GM13977 (cell line): ENCODE measurements at places on chromosomes 3 and 15.

- peak; percentile 80 for DNase-seq
These were observed 575 bp downstream of the TRPM7 start for GRCh38 chr15:50685976-50686468.

DNA sequence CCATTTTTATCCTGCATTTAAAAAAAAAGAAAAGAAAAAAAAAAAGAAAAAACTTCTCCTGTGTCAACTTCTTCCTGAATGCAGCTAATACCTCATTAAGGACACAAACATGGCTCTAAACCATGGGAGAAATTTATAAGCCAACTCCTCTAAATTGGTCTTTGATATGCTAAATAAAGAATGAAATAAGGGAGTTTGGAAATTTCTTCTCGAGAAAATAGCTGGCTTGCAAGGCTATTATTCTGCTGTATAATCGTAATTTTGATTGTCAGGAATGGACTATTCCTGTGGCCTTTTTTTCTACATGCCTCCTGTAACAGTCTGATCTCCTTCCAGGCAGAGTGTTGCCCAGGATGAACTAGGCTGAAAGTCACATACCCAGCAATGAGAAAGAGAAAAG, 20.6 kb downstream of the CTXND1 start:
- DNase-seq: no peak

DNA sequence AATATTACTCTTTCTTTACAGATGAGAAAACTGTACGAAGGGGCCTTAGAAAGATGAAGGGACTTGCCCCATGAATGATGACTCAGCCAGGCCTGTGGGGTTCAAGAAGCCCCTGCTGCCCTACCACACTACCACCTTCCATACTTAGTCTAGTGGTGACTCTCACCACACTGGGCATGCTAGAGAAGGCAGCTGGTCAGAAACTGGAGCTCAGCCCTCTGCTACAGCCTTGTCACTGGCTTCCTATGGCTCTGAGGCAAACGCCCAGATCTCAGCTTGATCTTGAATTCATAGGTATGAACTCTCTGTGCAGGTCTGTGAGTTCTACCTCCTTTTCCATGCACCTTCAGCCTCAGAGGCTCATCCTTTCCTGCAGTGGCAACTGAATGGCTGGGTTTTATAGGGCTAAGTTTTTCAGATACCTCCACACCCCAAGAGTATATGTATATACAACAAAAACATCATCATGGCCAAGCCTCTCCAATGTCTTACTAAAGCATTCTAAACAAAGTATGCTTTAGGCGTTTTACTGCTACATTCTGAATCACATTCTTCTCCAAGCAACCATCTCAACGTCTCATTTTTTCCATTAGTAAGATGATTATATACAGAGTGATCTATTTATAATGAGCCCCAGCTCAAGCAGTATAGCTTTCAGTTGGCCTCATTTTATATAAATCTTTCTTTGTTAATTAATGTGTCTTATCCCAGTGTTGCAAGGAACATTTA, 234.1 kb downstream of the GREM1 start:
- no peak for DNase-seq

DNA sequence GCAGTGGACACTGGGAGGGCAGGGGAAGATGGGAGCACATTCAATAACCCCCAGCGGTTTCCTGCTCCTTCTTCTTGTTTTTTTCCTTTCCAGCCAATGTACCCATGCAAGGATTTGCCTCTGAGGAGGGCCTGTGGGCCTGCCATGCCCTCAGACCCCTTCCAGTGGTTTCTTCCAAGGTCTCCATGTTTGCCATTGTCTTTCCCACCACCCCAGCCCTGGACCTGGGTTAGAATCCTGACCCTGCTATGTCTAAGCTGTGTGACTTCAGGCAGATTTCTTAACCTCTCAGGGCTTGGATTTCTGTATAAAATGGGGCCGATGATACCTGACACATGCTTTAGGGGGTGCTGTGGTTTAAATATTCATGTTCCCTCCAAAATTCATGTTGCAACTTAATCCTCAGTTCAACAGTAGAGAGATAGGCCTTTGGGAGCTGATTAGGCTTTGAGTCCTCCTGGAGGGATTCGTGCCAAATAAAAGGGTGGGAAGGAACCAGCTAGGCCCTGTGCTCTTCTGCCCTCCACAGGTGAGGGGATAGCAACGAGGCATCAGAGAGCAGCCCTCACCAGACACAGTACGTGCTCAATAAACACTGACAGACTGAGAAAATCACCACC, 46.3 kb upstream of the FLNB start:
- peak; percentile 31 for DNase-seq

GRCh38 chr3:25064681-25065080, 363.4 kb upstream of the RARB start:
- DNase-seq: no peak

- no peak for DNase-seq
These were observed 245.3 kb downstream of the MCTP2 start for GRCh38 chr15:94476686-94477085.

DNA sequence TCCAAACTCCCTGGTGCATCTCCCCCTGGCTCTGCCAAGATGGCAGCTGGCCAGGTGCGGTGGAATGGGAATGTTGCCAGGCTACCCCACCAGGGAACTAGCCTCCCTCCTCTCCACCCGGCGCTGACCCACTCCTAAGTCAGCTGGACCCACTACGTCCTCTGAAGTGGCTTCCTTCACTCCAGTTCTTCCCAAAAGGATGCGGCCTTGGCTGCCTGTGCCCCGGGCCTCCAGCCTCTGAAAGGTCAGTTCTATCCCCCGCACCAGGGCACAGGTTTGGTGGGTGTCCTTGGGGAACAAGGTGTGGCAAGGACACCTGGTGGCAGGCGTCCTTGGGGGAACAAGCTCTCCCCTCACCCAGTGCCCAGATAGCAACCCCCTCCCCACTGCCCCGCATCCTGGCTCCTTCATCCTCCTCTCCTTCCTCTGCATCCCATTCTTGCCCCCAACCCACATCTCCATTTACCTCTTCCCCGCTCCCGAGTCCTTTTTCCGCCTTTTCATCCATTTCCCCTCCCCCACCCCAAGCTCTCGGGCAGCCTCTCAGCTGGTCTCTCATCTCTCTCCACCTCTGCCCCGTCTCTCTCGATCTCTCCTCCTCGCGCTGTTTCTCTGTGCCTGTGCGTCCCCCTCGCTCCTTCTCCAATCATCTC, 54.0 kb downstream of the LHFPL4 start:
- no peak for DNase-seq

GRCh38 chr3:50337175-50337861, 3.3 kb downstream of the RASSF1 start:
- peak; percentile 99 for DNase-seq

DNA sequence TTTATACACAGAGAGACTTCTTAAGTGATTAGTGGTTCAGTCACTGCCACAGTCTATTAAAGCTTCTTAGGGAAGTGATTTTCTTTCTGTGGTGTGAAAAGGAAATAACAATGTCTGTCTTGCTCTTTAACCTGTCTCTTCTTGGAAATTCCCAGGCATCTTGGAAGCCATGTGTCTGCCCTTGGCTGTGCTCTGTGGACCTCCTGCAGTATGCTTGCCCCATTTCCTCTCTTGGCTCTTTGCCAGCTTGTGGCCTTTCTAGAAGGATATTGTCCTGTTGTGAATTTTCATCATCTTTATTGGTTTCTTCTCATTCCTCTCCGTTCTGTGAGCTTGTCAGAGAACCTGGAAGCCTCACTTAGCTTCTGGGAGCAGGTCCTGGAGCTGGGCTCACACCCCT, 338.4 kb upstream of the C2CD4B start:
- no peak for DNase-seq

DNA sequence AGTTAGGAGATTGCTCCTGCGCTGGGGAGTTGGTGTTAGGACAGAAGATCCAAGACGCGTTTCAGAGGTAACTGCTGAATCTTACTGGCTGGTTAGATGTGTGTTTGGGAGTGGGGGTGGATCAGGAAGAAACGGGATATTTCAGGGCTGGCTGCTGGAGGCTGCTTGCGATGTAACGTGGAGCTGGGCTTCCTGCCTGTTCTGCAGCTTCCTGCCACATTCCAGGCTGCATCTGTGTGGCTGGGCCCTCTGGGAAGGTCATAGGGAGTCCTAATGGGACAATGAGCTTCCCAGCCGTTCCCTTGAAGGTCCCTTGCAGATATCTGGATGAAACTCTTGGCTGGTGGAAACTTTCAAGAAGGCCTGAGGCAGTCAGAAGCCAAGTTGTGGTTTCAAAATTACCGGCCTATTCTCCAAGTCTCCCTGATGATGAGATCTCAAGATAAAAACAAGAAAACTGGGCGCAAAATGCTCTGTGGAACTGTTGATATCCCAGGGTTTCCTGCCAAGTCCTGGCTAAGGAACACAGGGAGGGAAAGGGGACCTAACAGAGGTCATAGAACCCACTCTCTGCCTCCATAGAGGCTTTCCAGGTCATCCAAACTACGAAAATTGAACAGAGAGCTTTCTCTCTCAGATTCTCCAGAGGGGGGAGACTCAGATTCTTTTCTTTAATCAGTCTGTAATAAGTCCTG, 67.0 kb downstream of the NOX5 start:
- DNase-seq: no peak

DNA sequence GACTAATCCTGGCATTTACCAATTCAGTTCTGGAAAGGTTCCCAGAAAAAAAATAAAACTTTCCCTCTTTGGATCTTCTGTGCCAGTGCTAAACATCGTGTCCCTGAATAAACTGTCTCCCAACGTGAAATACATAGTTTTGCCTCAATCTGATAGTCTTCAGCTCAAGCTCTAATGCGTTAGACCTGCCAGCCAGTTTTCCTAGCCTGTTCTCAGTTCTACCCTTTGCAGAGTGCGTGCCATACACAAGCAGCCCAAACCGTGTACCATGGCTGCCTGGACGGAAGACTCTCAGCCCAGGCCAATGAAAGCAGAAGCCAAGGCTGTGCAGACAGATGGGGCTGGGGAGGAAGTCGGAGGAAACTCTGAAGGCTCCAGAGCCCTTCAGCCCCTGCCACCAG, 11.4 kb upstream of the OCA2 start:
- no peak for DNase-seq

DNA sequence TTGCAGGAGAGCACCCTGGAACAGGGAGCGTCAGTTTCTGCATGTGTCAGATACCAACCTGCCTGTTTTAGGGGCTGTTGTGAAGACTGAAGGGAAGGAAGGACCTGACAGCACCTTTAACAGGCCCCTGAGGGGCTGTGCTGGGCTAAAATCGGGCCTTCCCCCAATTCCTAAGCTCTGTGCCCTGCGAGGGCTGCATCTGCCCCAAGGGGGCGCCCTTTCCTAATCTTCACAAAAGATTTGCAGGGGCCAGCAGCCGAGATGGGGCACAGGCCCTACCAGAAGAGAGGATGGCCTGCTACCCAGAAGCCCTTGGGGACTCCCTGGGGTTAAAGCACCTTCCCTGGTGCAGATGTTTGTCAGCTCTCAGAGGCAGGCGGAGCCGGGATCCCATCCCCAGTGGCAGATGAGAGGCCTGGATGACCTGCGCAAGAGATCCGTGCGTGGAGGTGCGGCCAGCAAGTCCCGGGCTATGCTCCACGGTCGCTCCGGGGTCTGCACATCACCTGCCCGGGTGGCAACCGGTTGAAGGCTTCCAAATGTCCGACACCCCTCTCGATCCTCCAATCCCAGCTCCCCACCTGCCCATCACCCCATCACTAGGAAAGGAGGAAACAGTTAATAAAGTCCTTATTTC, 53.6 kb downstream of the RHCG start:
- peak; percentile 83 for DNase-seq

GRCh38 chr3:122060040-122060698, 5.0 kb downstream of the CD86 start:
- DNase-seq: no peak

DNA sequence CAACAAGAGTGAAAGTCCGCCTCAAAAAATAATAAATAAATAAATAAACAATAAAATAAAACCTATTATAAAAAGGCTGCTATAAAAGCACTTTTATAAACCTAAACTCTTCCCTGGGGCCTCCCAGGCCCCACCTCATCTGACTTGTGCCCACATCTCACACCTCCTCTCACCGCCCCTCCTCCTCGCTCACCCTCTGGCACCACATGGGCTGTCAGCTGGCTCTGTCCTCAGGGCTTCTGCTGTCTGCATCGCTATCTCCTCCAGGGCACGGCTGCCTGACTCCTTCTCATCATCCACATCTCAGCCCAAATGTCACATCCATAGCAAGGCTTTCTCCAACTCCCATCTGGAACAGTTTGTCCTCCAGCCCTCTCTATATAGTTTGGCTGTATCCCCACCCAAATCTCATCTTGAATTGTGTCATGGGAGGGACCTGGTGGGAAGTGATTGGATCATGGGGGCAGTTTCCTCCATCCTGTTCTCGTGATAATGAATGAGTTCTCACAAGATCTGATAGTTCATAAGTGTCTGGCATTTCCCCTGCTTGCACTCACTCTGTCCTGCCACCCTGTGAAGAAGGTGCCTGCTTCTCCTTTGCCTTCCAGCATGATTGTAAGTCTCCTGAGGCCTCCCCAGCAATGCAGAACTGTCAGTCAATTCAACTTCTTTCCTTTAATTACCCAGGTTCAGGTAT, 8.8 kb upstream of the SH3BP5 start:
- DNase-seq: no peak

DNA sequence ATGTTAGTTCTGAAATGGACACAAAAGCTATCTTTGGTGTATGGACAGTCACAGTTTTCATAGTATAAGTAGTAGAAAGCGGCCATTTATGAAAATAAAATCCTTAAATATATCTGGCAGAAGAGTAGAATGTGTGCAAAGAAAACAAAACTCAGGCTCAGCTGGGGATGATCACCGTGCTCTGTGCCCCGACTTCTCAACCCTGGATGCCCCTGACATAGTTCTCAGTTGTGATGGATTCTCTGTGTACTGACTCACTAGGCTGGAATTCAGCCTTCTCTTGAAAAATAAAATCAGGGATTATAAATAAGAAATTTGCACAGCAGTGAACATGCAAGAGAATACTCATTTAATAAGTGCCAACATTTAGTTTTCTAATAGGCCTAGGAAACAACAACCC, 925.1 kb upstream of the NR2F2 start:
- no peak for DNase-seq

DNA sequence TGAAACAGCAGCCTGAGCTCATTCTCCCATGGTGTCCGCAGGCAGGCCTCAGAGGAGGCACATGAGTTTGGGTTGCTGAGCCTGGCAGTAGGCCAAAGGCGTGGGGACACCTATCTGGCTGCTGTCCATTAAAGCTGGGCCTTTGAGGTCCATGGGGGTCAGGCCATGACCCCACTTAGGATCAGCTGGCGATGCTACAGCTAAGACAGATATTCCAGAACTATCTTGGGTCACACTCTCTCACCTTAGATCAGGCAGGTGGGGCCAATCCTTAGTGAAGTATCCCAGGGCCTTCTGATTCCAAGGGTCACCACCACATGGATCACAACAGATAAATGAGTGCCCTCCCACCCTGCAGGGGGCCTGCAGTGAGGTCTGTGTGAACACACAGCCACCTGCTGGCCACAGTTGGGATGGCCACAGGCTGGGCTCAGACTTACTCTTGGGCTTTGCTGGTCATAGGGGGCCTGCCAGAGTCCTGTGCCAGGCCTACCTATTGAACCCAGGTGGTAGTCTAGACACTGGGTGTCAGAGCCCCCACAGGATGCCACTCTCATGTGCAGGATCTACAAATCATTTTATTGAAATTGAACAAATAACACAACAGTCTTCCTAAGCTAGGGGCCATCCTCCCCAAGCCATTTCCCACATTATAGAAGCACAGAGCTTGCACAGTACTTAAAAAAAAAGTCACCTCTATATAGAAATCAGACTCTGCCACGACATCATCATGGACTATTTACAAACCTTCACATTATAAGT, 2.0 kb upstream of the HYAL2 start:
- peak; percentile 80 for DNase-seq

GRCh38 chr3:149214702-149215101, 6.9 kb downstream of the CP start:
- DNase-seq: no peak
